ENCODE measurements at places on chromosomes 2 and 18. TPM values are rescaled to one million over a fixed set of nuclear protein-coding genes. Genes with fewer than 3 reads are reported as not detected.
A peak's percentile ranks its signal among the peaks of the same experiment; 100 is the strongest.

- DNase-seq, result no peak
Observed at GRCh38 chr2:18525236-18525635, 35.2 kb downstream of the RDH14 start.

The CDCA7 gene
- total RNA-seq, result 57.9 TPM

The UGT1A8 gene
- total RNA-seq, result not detected

DNA sequence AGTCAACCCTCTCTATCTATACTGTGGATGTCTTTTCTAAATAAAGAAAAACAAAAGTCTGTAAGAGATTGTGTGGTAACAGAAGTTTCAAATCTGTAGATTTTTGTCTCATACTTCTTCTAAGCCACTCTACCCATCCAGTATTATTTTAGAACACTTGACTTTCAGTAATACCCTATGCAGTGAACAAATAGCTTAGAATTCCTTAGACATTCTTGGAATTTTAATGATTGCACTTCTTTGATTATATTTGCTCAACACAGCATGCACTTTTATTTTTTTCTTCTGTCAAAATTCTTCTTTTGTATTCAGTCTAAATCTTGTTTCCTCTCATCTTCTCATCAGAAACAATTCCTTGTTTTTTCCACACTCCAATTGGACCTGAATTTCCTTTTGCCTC is 1080.2 kb downstream of the SUCLG1 start:
- DNase-seq, result no peak

DNA sequence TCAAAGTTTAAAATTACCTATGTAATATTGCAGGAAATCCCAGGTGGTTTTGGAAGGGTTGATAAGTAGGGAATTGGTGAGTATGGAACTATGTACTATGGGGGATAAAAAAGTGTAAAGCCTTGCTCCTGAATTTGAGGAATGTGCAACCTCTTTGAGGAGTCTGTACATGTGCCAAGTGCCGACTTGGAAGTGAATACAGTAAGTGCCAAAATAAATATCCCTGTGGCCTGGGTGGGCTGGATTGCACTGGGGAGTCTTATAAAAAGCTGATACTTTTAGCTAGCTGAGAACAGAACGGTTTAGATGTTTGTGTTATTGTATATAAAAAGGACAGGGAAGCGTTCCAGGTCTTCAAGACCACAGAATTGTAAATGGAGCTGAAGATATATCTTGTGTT is 317.1 kb upstream of the LRRTM1 start:
- no peak for DNase-seq

- peak; percentile 7 for DNase-seq
Observed at GRCh38 chr2:18883616-18884456, 294.5 kb upstream of the NT5C1B start.

The CD207 gene
- total RNA-seq, result not detected

GRCh38 chr2:84971510-84972206 is 697 bp downstream of the KCMF1 start:
- no peak for DNase-seq

The TWIST2 gene
- total RNA-seq, result not detected

- DNase-seq, result no peak
Observed at GRCh38 chr18:10850840-10851239, 298.5 kb downstream of the PIEZO2 start.

DNA sequence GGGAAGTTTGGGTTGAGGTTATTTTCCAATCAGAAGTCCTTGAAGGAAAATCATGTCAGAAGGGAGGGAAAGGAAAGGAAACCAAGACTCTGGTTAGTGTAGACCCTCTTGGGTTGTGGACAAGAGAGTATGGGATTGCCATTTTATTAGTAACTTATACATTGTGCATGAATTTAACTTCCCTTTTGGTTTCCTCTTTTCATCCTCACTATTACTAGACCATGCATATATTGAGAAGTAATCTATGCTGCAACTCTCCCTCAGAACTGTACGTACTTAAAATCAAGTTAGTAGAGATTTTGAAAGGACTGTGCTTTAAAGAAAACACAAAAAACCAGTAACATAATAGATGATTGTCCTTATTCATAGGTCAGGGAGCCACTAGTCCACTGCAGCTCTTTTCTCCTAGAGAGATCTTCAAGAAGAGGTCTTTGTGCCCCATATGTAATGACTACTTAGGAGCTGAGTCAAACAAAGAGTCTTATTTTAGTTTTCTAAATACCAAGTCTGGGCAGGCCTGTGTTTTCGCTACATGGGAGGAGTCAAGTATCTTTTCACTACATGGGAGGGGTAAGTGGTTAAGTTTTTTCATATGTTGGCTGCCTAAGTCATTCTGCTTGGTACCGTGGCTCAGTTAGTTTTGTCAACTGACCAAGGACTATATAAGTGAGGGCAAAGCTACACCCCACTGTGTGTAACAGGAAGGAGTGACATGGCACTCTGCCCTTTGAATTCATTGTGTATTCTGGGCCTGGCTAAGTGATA is 25.2 kb upstream of the FAM117B start:
- no peak for DNase-seq

The SKOR2 gene
- total RNA-seq, result not detected

The UGT1A10 gene
- total RNA-seq, result not detected

DNA sequence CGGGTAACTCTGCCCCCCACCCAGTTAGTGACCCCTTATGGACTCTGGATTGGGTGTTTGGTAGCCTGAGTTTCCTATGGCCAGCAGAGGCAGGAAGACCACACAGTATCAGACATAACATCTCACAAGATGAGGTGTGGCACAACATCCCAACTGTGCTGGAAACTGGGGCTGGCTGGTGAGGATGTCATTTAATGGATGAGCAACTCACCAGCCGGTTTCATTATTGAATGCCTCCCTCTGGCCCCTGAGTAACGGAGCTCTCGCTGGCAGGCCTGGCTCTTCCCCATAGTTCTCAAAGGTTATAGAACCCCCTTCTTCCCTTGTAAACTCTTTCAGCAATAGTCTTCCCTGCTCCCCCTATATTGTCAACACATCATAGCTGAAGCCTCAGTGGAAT is 195.0 kb downstream of the BCL11A start:
- DNase-seq, result no peak

DNA sequence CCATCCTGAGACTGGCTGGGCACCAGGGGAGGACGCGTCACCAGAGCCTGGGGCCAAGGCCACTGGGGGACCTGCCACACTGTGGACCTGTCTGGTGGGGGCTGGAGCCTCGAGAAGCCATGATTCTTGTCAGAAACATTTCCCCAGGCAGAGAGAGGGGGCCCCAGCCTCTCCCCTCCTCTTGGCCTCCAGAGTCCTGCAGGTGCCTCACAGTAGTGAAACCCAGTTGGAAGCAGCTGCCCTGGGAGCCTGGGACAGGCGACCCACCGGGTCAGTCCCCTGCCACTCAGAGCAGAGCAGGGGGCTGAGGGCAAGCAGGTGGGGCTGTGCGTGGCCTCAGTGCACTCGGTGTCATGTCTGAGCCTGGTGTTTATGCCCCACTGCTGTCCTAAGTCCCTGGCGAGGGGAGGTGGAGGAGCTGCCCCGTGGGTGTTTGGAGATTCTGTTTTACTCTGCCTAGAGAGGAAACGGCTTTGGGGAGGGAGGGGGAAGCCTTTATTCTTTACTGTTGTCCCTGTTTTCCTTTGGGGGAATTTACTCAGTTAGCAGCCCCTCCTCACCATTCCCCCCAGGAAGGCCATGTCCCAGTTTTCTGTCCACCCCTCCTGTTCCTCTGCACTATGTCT is 7.7 kb downstream of the OXER1 start:
- no peak for DNase-seq

DNA sequence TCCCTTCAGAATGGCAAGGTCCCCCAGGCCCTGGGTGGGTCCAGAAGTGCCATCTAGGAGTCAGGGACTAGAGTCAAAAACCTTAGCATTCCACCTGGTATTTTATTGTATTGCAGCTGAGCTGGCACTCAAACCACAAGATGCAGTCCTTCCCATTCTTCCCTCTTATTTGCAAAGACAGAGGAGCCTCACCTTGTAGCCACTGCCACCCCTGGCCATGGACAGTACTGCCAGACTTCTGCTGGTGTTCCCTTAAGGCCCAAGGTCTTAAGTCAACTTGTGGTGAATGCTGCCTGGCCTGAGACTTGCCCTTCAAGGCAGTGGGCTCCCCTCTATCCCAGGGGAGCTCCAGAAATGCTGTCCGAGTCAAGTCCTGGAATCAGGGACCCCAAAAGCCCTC is 6.9 kb downstream of the UGT1A10 start:
- DNase-seq, result peak; percentile 27

- DNase-seq, result no peak
Observed at GRCh38 chr2:17915099-17915498, 36.6 kb downstream of the KCNS3 start.

GRCh38 chr2:25230198-25230947 is 62.0 kb upstream of the POMC start:
- DNase-seq, result no peak

The TACR1 gene
- not detected for total RNA-seq

The HDAC4 gene
- total RNA-seq, result 47.6 TPM

GRCh38 chr18:67733088-67733487 is 216.6 kb upstream of the DSEL start:
- no peak for DNase-seq

The CHRND gene
- not detected for total RNA-seq

DNA sequence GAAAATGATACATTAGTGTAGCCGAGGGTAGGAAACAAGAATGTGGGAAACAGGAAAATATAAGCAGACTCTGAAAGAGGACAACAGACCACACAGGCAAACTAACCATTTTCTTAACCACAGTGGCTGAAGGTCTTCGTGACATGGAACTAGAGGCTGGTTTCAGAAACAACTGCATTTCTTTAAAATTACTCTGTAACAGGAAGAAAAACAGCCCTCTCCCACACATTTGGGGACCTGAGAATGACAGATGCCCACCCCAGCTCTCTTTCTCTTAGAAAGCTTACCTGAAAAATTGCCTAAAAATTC is 13.8 kb upstream of the SLC25A52 start:
- no peak for DNase-seq

DNA sequence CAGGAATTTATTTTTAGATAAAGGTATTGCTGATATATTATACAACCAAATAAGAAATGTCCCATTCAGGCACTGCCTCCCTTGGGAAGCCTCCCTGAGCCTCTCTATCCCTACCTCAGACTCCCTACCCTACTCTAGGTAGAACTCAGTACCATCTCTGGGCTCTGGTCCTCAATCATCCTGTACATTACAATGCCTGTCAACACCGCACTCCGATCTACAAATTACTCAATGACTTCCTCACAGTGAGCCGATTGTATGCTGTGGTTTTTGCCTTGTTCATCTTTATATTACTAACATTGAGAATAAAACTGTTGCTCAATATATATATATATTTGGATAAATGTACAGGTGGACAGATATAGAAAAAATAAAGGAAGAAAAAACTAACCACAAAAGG is 207.5 kb downstream of the STK39 start:
- no peak for DNase-seq

The FRZB gene
- 0.49 TPM for total RNA-seq

- no peak for DNase-seq
Observed at GRCh38 chr2:145771525-145771924, 1251.6 kb upstream of the ZEB2 start.

GRCh38 chr2:158346032-158346431 is 110.5 kb downstream of the CCDC148 start:
- no peak for DNase-seq

- DNase-seq, result no peak
Observed at GRCh38 chr2:15858466-15858865, 81.9 kb upstream of the MYCN start.

DNA sequence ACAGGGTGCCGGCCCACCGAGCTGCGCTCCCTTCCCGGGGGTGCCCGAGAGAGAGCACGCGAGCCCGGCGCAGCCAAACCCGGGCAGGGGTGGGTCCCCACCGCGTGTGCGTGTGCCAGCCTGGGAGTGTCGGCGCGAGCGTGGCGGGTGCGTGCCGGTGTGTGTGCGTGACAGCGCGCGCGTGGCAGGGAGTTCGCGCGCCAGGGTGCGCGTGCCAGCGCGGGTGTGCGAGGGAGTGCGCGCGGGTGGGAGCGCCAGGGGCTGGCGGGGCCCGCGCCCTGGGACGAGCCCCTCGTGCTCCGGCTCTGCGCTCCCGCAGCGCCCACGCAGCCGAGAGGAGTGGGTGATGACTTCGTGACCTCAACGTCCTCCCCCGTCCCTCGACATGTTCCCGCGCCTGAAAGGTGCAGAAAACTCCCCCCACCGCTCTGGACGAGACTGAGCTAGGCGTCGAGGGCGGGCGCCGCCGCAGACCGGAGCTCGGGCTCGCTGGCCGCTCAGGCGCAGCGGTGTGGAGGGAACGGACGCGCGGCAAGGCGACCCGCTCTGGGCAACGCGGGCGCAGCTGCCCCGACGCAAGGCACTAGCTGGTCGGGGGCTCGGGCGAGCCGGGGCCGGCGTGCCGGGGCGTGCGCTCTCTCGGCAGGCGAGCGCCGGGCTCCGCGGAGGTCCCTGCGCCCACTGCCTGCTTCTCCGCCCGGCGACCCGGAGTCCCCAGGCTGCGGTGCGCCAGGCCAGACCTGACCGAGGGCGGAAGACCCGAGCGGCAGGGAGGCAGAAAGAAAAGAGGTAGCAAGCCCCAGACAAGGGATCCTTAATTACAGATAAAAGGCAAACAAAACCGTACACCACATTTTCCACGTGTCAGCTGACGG is 582.8 kb downstream of the ZEB2 start:
- DNase-seq, result no peak

DNA sequence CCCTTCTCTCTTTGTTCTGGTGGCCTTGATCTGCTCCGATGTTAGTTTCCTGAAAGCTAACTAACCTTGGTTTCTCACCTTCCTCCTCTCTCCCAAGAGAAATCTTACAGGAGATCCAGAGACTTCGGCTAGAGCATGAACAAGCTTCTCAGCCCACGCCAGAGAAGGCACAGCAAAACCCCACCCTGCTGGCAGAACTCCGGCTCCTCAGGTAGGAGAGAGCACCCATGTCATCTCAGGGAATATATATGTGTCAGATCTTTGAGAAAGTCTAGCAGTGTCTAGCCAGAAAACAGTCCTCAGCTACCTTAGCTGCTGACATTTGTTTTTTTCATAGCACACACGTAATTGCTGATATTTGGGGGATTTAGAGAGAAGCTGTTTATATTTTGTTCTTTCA is 148.1 kb downstream of the DTNA start:
- DNase-seq, result no peak

The CCDC74B gene
- total RNA-seq, result 3.2 TPM

DNA sequence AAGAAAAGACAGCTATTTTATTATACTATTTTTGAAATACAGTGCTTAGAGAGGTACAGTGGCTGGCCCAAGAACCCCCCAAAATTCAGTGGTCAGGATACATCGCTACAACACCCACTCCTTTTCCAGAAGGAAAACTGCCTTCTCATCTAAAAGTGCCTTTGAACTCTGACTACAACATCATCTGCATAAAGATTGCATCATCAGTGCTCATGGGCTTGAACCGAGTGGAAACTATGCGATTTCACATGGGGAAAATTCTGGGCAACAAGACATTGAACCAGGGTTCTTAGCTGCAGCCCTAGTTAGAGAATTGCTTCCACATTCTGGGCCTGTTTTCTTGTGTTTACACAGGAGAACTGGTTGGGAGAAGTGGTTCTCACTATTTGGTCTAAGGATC is 294.6 kb upstream of the SLC14A2 start:
- no peak for DNase-seq

DNA sequence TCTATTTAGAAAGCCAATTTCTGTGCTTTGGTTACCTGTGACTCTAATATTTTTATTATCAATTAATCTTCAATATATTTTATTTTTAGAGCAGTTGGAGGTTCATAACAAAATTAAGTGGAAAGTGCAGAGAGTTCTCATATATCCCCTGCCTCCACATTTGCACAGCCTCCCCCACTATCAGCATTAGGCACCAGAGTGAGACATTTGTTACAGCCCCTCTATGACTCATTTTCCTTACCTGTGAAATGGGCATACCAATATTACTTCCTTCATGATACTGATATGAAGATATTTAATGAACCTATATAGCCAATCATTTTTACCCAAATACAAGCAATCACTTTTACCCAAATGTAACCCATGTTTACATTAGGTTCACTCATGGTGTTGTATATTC is 34.0 kb upstream of the CYTIP start:
- DNase-seq, result no peak

The FABP1 gene
- 0.61 TPM for total RNA-seq

The DYNC1I2 gene
- 39.4 TPM for total RNA-seq
